ENCODE measurements at places on chromosomes 5 and 9. TPM values are rescaled to one million over a fixed set of nuclear protein-coding genes. Genes with fewer than 3 reads are reported as not detected.

GRCh38 chr5:109597893-109598292 lies 91.8 kb upstream of the MAN2A1 start:
- DNase-seq = no peak

- DNase-seq = no peak
These were observed 101.6 kb upstream of the SPRY4 start for GRCh38 chr5:142426129-142427014.

DNA sequence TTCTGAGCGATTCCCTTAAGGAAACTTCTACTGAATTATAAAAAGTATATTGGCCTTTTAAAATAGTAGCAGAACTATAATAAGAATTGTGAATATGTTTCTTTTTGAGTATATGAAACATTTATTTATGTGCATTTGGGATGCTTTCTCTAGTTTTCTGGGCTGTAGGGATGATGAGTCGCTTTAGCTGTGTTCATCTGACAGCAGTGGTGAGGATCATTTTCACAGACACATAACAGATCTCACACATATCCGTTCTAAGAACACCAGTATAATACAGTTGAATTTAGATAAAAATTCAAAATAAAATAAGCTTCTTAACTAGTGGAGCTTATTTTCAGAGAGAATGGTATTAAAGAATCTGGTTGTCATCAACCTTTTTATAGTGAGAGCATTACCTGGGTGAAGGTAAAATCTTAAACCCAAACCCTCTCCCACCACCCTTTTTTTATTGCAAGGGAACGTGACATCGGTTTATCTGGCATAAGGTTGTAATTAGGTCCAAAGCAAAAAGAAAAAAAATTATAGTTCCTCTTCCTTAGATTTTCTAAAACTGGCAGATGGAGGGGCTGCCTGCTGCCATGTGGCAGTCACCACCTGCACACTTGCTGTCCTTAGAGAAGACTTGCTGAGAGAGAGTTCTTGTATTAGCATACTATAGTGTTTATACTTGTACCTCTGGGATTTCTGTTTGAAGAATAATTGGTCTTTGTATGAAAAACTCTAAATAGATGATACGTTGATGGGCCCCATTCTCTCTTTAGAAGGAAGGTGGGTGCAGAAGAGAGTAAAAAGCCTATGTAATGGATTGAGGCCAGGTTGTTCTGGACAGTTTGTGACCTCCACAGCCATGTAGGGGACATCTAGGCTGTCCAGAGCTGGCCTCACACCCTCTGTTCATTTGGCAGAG lies 86.8 kb downstream of the CAMK4 start:
- DNase-seq = no peak

- no peak for DNase-seq
These were observed 106.4 kb downstream of the SLC24A2 start for GRCh38 chr9:19682397-19682796.

- DNase-seq = no peak
These were observed 54.2 kb upstream of the EGFL7 start for GRCh38 chr9:136608348-136609159.

DNA sequence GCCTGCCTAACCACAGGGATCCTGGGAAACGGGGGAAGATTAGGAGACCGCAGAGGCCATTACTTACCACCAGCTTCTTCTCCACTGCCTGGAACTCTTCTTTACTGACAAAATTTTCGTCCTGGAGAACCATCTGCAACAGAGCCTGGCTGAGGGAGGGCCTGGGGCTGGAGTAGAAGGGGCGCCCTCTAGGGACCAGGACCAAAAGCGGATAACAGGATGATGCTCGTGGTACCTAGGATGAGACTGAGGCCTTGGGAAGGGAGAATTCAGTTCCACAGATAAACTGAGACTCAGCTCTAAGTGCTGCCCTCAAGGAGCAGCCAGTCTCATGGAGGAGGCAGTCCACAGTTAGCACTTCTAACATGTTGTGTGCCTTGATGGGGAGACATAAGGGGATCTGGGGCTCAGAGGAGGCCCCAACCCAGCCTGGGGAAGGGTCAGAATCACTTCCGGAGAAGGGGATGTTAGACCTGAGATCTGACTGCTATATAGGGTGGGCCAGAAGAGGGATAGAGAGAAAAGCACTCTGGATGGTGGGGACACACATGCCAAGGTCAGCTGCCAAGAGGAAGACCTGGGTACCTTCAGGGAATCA lies 1.2 kb downstream of the SPATA24 start:
- DNase-seq = no peak

Gene HMMR
- total RNA-seq = 20.9 TPM

Gene DNAI1
- 22.7 TPM for total RNA-seq
